ENCODE measurements at places on chromosomes 5 and 9.
A peak's percentile ranks its signal among the peaks of the same experiment; 100 is the strongest.

- DNase-seq, result no peak
These were observed 175.8 kb downstream of the WDR70 start for GRCh38 chr5:37554938-37555337.

DNA sequence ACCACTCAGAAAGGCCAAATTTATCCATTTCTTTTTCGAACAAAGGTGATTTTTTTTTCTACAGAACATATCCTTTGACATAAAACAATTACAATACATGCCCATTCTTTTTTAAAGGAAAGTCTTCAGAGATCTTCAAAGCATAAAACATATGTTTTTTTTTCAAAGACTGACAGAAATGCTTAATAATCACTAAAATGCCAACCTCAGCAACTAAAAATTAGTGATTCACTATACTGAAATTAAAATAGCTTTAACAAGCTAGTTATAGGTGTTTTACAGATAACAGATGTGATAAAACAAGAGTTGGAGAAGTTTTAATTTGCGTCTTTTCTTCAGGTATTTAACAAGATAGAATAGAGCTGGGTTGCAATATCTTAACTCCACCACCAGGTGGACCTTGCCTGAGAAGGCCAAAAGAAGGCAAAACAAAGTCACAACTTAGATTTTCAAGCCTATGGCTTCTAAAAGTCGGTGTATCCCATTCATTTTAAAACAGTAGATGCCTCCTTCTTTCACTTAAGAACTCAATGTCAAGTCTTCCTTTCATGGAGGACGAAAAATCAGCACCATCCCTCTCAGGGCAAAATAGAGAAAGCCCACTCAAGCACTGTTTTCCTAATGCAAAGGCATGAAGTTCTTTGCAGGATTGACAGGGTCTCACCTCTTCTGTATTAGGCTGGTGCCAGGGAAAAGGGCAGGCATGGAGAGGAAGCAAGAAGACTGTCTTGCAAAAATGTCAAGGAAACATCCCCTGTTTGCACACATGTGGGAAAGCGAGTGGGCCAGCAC lies 31.1 kb upstream of the CPLX2 start:
- no peak for DNase-seq

GRCh38 chr9:76090909-76091308 lies 200.4 kb downstream of the PCSK5 start:
- no peak for DNase-seq

DNA sequence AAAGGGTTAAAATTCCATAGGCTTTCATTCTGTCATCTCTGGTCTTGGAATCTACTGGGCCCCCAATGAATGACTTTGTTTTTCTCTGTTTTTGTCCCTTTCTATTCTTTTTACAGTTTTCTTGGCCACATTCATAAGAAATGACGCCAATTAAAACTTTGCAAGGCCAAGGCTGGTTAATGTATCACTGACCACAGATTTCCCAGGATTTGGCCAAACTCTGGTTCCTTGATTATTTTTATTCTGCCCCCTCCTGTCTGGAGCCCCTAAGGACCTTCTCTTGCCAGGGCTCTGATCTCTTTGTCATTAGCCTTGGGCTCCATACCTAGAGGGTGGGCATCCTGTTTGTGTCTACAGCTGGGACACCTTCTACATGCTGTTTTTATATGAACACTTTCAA lies 388.9 kb upstream of the PAPPA start:
- DNase-seq, result no peak

- no peak for DNase-seq
These were observed 32.7 kb downstream of the GAPT start for GRCh38 chr5:58523956-58524355.

GRCh38 chr5:172283862-172284610 lies 472 bp upstream of the UBTD2 start:
- DNase-seq, result peak; percentile 75

GRCh38 chr5:165616490-165617405 lies 2111.3 kb downstream of the MAT2B start:
- no peak for DNase-seq

- no peak for DNase-seq
These were observed 130.9 kb downstream of the COX7C start for GRCh38 chr5:86748538-86749105.

DNA sequence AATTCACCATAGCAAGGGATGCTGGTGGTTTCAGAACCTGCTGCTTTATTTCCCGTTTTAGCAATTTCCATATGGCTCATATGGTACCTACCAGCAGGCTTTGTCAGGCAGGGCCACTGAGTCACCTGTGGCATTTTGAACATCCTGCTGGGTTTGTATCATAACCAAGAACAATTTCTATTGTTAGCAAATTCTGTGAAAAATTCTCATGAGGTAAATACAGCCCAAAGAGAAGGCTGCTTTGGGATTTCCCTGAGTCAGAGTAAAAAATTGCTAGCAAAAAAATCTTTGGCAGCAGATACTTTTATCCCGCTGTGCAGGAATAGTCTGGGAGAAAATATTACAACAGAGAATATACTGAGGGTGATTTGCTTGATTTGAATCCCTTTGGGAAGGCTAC lies 52.7 kb downstream of the PRR16 start:
- no peak for DNase-seq

GRCh38 chr9:127013597-127013996 lies 99.0 kb downstream of the RALGPS1 start:
- DNase-seq, result no peak

GRCh38 chr5:179274321-179275315 lies 70.6 kb downstream of the ADAMTS2 start:
- DNase-seq, result no peak

- DNase-seq, result peak; percentile 53
These were observed 148.7 kb upstream of the ERCC6L2 start for GRCh38 chr9:95726756-95727155.

DNA sequence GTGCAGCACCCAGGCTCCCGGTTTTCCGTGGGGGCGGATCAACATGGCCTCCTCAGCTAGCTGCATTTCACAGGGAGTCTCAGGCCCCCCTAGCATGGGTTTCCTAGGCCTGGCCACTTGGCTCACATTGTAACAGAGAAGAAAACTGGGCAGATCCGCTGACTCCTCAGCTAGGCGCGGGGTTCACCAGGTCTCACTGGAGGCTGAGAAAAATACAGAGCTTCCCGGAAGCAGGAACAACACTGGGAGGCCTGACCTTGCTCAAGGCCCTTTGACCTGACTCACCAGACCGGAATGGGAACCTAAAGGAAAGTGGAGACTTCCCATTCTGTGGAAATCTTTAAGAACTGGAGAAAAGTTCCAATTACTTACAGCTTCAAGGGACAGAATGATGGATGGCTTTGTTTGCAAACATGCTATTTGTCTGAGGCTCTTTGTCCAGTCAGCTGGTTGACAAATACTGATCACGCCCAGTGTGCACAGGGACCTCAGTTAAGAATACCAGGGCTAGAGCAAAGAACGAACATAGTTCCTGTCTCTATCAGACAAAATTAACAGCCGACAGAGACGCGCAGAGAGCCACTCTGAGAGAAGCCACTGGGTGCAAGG lies 88.7 kb upstream of the LRRTM2 start:
- DNase-seq, result no peak

- DNase-seq, result no peak
These were observed 148.5 kb upstream of the PUM3 start for GRCh38 chr9:2992427-2992826.

DNA sequence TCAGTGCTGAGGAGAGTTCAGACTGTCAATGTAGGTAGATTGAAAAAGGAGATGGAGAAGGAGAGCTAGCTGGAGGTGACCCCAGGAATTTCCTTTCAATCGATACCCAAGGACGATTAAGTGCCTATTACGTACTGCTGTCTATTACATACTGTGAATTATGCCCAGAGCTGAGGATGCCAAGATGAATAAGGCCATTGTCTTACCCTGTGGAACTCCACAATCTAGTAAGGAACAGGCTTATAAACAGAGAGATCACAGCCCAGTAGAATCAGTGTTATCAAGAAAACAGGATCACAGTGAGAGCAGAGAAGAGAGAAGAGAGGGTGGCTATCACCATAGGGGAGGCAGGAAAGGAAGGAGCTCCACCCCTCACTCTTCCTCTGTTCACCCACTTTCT lies 54.1 kb upstream of the PDE8B start:
- no peak for DNase-seq

DNA sequence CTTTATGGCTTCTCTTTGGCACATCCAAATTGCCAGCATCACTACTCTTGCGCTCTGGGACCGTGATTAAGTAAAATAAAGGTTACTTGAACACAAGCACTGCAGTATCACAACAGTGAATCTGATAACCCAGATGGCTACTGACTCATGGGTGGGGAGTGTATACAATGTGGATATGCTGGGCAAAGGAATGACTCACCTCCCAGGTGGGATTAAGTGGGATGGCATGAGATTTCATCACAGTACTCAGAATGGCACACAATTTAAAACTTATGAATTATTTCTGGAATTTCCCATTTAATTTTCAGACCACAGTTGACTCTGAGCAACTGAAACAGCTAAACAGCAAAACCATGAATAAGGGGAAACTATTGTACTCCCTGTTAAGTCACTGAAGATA lies 4.3 kb downstream of the GFM2 start:
- peak; percentile 45 for DNase-seq

DNA sequence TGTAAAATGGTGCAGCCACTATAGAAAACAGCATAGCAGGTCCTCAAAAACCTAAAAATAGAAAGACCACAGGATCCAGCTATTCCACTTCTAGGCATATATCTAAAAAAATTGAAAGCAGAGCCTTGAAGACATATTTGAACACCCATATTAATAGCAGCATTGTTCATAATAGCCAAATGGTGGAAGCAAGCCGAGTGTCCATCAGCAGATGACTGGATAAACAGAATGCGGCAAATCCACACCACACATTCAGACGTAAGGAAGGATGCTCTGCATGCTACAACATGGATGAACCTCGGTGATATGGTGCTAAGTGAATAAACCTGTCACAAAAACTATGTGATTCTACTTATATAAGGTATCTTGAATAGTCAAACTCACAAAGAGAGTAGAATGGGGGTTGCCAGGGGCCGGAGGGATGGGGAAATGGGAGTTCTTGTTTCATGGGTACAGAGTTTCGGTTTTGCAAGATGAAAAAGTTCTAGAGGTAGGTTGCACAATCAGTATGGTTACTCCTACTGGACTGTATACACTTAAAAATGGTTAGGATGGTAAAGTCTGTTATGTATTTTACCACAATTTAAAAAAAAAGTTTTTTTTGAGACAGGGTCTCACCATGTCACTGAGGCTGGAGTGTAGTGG lies 17.1 kb upstream of the HSD17B3 start:
- no peak for DNase-seq

DNA sequence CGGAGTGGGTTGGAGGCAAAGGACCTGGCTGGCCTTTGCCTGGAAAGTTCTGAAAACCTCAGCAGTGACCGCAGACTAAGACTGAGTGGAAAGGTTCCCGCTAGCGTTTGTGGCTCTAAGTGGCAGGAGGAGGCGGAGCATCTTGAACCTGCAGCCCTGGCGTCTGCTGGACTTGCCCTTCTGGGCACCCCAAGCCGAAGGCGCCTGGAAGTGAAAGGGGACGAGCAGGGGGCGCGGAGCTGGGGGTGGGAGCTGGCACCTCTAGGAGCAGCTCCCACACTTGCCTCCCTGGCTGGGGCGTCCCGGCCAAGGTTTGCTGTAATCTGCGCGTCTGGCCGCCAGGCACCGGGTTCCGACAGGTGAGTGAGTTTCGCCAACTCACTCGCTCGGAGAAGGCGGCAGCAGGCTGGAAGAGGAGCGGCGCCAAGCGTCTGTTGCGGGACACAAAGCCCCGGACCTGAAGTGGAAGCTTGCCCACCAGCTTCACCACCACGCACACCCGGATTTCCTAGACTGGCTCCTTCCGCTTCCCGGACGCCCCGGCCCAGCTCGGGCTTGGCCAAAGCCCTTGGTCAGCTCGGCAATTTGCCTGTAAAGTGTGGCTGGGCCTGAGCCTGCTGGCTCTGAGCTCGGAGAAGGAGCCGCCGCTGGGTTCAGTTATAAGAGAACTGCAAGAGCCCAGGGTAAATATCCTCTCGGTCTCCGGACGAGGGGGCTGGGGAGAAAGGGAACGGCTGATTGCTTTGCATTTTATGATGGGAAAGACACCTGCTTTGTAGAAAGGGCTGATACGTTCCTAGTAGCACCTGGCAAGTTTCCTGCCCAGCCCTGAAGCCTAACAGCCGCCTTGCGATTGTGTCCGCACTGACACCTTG lies at the start of gene GNA14:
TSS of gene GNA14 (minus strand) at position 89 of the 875 bp plus-strand sequence. CDS start 529 bp downstream, outside the sequence.
- no peak for DNase-seq

DNA sequence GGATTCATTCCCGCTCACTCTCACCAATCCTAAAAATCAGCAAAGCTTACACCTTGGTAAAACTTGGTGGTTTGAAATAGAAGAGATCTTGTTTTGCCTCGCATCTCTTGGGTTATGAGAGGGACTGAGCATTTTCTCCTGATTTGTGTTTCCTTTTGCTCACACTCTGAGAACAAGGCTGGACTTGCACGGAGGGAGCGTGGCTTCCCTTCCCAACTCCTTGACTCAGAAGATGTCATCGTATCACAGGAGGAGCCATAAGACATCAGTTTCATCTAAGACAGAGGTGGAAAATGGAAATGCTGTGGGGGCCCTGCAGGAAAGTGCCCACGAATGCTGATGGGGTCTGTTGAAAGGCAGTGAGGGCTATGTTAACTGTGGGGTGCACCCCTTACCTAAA lies 37.4 kb downstream of the CTSL start:
- DNase-seq, result no peak

- no peak for DNase-seq
These were observed 173.3 kb upstream of the GDNF start for GRCh38 chr5:38013107-38013506.

- DNase-seq, result no peak
These were observed 3.4 kb upstream of the GRPEL2 start for GRCh38 chr5:149341876-149342275.

- no peak for DNase-seq
These were observed 127.8 kb downstream of the KCNIP1 start for GRCh38 chr5:170631466-170632195.

DNA sequence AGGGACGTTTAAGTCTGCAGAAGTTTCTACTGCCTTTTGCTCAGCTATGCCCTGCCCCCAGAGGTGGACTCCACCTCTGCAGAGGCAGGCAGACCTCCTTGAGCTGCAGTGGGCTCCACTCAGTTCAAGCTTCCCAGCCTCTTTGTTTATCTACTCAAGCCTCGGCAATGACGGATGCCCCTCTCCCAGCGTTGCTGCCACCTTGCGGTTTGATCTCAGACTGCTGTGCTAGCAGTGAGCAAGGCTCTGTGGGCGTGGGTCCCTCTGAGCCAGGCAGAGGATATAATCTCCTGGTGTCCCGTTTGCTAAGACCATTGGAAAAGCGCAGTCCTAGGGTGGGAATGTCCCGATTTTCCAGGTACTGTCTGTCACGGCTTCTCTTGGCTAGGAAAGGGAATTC lies 2188.5 kb upstream of the WWC1 start:
- DNase-seq, result no peak

GRCh38 chr9:89065921-89066320 lies 74.7 kb downstream of the S1PR3 start:
- no peak for DNase-seq

GRCh38 chr5:153624451-153624765 lies 133.9 kb downstream of the GRIA1 start:
- DNase-seq, result no peak

GRCh38 chr5:31131381-31131891 lies 62.0 kb upstream of the CDH6 start:
- no peak for DNase-seq

- no peak for DNase-seq
These were observed 466.9 kb upstream of the ARRDC3 start for GRCh38 chr5:91850031-91850430.
